ENCODE measurements at places on chromosomes 7 and 10.

- no peak for DNase-seq
Observed at GRCh38 chr7:50660040-50660829, 95.0 kb upstream of the DDC start.

DNA sequence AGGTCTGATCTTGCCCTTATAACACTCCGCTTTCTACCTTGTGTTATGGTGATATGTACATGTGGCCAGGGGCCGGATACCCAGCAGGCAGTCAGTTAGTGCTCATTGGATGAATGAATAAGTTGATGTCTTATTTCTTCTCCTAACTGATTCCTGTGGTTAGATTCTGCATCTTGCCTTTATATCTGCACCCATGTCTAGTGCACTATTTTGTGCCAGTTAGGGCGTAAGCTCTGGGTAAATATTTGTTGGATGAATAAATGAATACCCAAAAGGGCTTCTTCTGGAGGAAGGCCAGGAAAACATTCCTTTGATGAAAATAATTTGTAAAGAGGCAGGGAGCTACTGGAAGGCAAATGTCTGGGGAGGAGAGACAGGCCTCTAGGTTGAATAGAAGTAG lies 148.2 kb downstream of the CHN2 start:
- DNase-seq: no peak

GRCh38 chr10:13047529-13048206 lies 46.2 kb upstream of the CCDC3 start:
- DNase-seq: no peak

- DNase-seq: no peak
Observed at GRCh38 chr7:28102797-28103196, 77.8 kb downstream of the JAZF1 start.

DNA sequence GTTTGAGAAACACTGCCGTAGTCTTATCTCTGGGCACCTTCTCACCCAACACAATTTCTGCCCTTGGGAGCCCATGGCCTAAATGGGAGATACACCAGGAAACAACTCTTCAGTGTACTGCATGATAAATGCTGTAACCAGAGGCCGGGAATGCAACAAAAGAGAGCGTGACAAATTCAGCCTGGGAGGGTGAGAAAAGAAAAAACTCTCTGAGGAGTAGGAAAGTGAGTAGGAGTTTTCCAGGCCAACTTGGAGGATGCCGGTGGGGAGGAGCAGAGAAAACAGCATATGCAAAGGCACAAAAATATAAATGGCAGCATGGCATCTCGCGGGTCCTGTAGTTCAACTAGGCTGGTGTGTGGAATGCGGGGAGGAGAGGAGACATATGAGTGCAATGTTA lies 624.5 kb downstream of the PARD3 start:
- no peak for DNase-seq

GRCh38 chr10:3500408-3500856 lies 284.6 kb downstream of the KLF6 start:
- DNase-seq: no peak

GRCh38 chr7:48090095-48090805 lies 1.2 kb downstream of the UPP1 start:
- DNase-seq: no peak

GRCh38 chr10:59825932-59826331 lies 72.7 kb upstream of the MRLN start:
- DNase-seq: no peak

GRCh38 chr10:36023939-36024338 lies 381.8 kb upstream of the FZD8 start:
- DNase-seq: no peak

- no peak for DNase-seq
Observed at GRCh38 chr7:118478236-118478635, 253.7 kb downstream of the ANKRD7 start.

GRCh38 chr10:107418085-107418806 lies 253.7 kb upstream of the SORCS1 start:
- DNase-seq: no peak

DNA sequence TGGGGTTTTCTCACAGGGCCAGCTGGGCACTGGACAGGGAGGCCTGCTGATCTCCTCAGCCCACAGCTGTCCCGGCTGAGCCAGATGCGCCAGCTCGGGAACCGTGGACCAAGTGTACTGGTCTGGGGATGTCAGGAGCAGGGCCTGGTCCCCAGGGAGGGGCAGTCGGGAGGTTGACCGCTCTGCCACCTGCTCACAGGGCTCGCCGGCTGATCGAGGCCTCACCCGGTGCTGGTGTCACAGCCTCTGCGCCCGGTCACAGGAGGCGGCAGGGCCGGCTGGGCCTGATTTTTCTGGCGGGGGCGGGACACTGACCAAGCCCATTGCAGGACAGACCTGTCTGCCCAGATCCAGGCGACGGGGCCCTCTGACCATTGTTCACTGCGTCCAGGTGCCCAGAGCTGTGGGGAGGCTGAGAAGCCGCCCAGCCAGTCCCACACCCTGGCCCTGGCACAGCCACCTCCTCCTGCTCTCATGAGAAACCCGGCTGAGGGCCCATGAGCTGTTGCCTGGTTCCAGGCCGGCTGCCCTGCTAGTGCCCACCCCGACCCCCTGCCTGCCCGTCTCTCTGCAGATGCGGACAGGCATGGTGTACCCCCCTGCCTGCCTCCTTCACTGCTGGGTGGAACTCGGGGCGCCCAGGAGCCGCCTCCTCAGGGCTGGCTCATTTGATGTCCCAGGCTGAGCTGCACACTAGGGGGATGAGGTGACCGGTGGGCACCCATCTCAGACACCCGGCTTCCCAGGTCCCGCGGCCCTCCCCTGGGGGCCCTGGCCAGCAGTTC lies 3.0 kb upstream of the TMEM184A start:
- DNase-seq: no peak

- no peak for DNase-seq
Observed at GRCh38 chr7:108384716-108385483, 71.3 kb downstream of the NRCAM start.

GRCh38 chr7:32070406-32071360 lies at the start of gene PDE1C:
Gene PDE1C, minus strand, starts transcription at chr7:32070407.
- no peak for DNase-seq

- DNase-seq: no peak
Observed at GRCh38 chr10:104036069-104036384, 49.7 kb downstream of the COL17A1 start.

GRCh38 chr10:19892270-19892669 lies 76.0 kb downstream of the PLXDC2 start:
- no peak for DNase-seq

GRCh38 chr10:11006428-11006825 lies 11.2 kb upstream of the CELF2 start:
- DNase-seq: no peak

DNA sequence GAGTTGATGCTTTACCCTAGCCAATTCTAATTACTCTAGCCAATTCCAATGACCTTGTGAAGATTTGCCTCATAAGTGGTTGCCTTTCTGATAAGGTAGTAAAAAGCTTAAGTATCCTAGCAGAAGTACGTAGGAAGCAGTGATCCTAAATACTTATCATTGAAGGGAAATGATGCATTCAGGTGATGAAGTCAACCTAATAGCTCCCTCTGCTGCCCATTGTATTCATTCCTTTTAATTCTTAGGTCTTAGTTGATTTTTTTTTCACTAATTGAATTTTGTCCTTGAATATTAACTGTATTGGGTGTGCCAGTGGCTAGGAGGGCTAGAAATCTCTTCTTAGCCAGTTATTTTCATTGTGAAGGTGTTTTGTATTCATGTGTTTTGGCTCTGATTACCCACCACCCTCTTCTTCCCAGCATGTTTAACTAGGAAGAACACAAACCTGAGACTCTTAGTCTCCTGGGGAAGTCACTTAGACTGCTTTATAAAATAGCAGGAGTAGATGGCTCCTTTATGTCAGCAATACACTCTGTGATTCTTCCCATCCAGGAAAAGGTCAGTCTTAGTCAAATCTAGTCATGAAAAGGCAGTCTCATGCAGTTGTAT lies 46.3 kb downstream of the PLEKHA8 start:
- no peak for DNase-seq

- DNase-seq: no peak
Observed at GRCh38 chr10:114294549-114294948, 55.5 kb downstream of the VWA2 start.

DNA sequence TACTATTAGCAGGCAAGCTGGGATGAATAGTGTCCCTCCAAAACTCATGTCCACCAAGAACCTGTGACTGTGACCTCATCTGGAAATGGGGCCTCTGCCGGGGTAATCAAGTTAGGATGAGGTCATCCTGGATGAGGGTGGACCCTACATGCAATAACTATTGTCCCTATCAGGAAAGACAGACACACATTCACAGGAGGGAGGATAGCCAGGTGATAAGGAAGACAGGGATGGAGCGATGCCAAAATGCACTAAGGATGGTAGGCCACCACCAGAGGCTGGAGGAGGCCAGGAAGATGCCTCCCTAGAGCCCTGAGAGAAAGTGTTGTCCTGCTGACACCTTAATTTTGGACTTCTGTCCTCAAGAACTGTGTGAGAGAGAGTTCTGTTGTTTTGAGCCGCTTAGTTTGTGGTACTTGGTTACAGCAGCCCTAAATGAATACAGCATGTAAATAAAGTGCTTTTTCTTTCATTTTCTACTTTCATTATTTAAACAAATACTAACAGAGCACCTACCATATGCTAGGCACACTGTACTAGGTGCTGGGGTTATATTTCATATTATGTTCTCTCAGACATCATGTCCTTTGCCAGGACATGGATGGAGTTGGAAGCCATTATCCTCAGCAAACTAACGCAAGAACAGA lies 111.9 kb downstream of the USP6NL start:
- DNase-seq: no peak

DNA sequence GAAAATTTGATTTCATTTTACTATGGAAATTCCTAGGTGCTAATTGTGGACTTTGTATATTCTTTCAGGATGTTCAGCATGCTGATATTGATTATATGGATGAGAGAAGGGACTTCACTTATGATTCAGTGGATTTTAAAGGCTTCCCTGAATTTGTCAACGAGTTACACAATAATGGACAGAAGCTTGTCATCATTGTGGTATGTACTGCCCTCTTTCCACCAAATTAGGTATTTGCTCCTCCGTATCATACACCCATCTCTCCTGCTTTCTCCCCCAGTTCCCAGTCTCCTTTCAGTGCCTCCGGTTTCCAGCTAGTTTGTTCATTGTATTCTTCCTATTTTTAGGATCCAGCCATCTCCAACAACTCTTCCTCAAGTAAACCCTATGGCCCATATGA lies 34.6 kb downstream of the MGAM start:
- no peak for DNase-seq

- DNase-seq: no peak
Observed at GRCh38 chr7:85695533-85695932, 508.7 kb upstream of the SEMA3D start.

DNA sequence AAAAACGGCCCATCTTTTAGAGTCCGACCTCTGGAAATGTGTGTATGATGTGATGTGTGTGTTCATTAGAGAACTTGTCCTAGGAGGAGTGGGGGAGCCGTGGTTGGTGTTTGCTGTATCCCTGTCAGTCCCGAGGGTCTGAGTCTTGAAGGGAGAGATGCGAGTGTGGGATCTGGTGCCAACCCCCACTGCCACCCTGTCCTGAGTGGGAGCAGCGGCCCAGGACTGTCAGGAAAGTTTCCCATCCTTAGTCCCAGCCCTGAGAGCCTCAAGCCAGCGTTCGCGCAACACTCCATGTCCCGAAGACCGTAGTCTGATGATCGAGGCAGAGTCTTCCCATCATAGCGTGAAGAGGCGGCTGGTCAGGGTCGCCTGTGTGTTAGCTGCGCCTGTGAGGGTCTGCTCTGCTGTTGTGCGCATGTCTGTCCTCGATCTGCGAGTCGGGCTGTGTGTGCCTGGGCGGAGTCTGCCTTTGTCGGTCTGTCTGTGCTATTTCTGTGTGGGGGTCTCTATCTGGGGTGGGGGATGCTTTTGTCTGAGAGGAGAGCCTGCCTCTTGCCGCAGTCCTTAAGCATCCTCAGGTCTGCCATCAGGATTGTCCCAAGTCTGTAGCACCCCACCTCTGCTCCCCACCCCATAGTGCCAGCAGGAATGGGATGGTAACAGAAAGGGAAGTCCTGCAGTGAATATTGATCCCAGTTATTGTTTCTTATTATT lies 514 bp upstream of the CHAT start:
- no peak for DNase-seq

DNA sequence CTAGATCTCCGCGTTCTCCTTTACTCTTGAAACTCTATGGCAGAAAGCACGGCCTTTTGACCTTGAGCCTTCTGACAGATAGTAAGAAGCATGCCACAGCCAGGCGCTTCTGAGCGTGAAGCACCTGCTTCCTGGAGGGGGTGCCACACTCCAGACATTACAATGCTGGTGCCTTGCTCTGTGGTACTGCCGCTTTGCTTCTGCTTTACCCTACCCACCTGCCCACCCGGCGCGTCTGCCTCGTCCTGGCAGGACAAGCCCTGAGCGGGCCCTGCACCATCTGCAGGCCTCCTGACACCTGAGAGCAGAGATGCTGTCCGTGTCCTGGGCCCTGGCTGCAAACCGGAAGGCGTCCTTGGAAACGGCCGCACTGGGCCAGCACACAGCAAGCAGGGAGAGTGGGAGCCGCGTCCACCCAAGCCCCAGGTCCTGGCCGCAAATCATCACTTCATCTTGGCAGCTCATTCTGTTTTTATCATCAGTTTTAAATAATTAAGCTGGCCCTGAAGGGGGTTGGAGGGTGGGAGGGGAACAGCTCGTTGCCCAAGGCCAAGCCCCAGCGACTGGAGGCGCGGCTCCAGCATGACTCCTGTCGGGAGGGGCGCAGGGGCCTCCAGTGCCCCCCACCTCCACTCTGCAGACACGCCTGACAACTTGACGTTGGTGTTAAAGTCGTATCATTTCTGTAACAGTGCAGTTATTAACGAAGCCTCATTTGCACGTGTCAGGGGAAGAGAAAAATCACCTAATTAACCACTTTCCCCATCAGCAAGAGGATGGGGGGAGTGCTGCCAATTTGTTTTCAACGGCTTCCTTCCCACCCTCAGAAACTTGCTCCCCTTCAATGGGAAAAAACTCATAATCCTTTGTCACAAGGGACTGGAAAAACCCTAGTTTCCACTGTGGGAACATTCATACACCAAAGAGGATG lies 132.2 kb downstream of the MAD1L1 start:
- no peak for DNase-seq

DNA sequence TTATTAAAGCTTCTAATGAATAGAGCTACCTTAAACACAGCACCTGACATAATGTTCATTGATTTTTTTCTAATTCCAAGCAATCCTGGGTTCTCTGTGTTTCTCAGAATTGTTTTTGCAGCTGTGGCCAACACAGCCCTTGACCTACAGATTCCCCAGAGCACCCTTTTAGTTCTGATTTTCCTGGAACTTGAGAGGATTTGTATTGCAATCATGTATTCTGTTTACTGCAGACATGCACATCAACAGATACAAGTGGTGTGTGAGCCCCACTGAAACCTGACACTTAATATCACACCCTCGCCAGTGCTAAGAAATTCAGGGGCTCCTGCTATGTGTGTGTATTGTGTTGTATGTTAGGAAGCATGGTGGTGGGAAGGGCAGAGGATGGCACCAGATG lies 344.2 kb upstream of the POM121L12 start:
- DNase-seq: no peak

GRCh38 chr7:22181663-22182062 lies 175.3 kb downstream of the RAPGEF5 start:
- DNase-seq: no peak

- no peak for DNase-seq
Observed at GRCh38 chr7:151248346-151249033, at the start of gene SMARCD3. Gene SMARCD3, minus strand, starts transcription at chr7:151248694. Its CDS starts 132 bp downstream, at chr7:151248562.
